ENCODE measurements at places on chromosomes 13 and 19.
A peak's percentile ranks its signal among the peaks of the same experiment; 100 is the strongest.

DNA sequence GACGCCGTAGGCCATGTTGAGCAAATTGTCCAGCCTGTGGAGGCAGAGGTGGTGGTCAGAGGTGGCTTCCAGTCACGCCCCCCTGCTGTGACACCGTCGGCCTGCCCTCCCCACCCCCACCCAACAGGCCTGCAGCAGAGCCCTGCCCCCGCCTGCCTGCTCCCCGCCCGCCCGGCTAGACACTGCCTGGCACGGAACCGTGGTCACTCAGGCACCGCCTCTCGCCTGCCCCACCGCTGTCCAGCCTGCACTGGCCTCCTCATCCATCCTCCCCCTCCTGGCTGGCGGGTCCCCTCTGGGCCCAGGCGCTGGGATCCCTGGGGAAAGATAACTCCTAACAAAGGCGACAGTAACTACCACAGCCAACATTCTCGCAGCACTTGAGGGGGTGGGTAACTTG, 21.7 kb downstream of the PRKCSH start:
- DNase-seq: no peak

DNA sequence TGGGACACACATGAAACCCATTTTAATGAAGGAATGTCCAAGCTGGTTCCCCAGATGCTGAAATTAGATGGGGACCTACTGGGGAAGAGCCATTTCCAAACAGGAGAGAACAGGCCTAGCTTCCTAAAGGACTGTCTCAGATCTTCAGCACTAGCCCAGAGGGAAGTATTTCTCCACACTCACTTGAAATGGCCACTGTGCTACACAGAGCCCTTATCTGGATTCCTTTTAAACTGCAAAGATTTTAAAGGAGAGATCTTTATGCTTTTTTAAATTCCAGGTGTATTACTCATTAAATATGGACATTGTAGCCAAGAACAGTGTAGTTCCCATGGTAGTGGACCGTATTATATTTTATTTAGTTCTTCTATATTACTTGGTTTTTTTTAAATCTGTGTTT, 255.3 kb downstream of the SHISA2 start:
- no peak for DNase-seq

DNA sequence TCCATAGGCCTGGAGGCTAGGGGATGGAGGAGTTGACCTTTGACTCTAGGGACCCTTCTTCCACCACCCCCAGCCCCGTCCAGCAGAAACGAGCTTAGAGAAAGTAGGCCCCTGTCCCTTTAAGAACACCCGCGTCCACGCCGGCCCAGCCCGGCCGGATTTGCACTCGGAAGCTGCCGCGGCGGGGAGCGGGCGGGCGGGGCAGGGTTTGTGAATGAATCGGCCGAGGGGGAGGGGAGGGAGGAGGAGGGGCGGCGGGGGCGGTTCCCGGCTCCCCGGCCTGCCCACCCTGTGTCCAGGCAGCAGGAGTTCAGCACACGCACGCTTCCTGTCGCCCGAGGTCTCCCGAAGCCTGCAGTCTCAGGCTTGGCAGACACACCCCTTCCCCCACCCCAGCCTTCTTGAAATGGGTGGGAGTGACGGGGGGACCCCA, 1.5 kb downstream of the UNC13A start:
- no peak for DNase-seq

GRCh38 chr13:105878119-105878700, 657.3 kb downstream of the EFNB2 start:
- no peak for DNase-seq

DNA sequence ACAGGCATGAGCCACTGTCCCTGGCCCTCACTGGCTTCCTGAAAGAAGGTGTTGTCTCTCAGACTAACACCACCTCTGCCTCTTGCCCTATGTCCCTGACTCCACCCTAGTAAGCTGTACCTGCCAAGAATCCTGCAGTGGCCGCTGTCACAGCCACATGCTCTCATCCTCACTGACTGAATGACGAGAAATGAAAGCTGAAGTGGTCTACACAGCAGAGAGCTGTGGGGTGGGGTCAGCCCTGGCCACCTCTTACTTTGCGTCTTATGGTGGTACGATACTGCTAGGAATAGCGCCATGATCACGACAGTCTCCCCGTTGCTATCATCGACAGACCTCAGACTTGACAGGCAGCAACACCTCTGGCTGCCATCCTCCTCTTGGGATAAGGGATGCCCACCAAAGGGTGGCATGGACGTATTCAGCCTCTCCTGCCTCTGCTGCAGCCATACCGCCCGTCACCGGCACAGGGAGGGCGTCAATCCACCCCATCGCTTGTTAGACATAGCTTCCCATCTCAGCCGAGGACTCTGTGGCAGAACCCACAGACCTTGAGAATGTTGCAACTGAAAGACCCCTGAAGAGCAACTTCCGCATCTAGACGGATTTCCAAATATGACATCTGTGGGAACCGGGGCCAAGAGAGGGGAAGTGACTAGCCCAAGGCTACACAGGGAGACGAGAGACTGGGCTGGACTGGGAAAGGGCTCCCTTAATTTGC, 809 bp downstream of the MYO1F start:
- peak; percentile 40 for DNase-seq

- no peak for DNase-seq
These were observed 7.6 kb downstream of the COL4A1 start for GRCh38 chr13:110299283-110299840.

DNA sequence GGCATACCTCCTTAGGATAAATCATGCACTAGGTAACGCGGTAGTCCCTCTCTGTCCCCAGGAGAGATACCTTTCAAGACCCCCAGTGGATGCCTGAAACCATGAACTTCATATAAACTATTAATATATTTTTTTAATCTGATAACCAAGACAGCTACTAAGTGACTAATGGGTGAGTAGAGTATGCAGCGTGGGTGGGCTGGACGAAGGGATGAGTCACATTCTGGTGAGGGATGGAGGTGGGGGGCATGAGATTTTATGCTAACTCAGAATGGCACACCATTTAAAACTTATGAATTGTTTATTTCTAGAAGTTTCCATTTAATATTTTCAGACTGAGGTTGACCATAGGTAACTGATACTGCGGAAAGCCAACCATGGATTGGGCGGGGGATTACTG, 46.2 kb downstream of the CDK8 start:
- no peak for DNase-seq

DNA sequence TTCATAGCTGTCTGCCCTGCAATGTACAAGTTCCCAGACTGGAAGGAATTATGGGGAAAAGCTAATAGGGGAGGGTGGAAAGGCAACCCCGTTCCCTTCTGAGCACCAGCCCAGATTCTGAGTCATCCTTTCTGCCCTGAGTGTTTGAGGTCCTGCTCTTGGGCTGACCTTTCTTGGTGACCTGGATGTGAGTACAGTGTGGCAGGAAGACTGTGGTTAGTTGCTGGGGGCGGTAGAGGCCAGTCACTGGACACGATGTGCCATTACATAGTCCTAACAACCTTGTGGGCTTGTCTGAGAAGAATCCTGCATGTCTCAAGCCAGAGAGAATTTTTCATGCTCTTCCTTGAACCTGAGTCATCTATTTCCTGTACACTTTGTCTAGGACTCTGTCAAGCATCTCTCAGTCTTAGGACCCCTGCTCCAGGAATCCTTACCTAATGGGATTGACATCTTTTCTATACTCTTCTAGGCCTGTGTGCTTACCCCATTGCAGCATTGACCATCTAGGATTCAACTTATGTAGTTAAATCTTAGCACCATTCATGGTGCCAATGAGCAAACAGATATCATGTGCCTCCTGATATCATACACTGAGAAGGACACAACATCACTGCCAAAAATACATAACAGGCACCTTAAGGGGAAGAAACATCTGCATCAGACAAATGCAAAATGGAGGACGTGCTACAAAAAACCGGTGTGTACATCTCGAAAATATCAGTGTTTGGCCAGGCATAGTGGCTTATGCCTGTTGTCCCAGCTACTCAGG, 8.1 kb upstream of the ANGPTL4 start:
- no peak for DNase-seq

DNA sequence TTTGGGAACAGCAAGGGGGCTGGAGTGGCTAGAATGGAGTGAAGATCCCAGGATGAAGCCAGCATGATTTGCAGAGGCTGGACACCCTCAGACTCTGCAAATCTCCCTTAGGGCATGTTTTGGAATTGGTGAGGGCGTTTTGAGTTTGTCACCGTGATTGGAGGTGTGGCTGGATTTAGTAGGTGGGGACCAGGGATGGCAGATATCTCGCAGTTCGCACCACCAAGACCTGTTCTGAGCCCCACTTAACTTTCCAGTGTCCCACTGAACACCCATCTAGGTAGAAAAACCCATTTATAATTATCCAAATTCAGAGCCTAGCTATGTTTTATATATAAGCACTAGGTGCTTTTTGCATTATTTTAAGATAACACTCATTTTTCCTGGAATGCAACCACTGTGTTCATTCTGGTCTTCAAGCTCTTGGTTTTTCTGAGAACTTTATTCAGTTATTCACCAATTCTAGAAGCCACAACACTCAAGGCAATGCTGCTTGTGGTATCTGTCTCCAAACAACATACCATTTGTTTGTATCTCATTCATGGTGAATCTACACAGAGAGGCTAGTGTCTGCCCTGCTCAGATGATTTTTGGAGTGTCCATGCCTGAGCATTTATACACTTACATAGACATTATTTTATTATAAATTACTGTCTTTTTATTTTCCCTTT, 3.0 kb upstream of the NANOS2 start:
- DNase-seq: no peak

- DNase-seq: no peak
These were observed 12.6 kb downstream of the CD37 start for GRCh38 chr19:49347835-49348234.

DNA sequence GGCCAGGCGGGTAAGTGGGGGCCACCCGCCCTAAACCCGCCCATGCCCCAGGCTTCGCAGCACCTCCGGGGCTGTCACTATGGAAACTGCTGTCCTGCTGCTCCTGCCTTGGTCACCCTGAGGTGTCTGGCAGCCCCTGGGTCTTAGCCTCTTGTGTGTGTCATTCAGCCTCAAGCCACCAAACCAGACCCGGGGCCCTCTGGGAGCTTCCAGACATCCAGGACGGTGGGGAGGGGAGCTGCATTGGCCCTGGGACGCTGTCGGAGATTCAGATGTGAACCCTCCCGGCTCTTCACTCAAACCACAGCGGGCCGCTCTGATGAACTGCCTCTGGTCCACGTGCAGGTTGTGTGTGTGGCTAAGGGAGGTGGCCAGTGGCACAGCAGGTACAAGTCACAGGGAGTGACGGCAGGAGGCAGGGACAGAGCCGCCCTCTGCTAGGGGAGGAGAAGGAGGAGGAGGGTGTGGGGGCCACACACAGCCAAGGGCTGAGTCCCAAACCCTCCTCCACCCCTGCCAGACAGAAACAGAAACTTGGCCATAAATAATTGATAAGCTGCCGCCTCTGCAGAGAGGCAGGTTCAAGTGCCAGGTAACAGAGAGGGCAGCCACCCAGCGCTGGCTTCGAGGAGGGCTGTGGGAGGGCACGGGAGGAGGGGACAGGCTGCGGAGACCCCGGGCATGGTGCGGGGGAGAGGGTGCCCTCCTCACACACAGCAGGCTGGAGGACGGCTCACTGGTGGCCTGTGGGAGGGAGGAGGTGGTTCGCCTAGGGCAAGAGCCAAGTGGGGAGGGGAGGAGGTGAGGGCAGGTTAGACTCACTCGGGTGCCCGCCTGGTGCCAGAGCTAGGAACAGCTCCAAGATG, 8.0 kb downstream of the NANOS3 start:
- DNase-seq: no peak

- DNase-seq: no peak
These were observed 5.6 kb upstream of the RAB8A start for GRCh38 chr19:16106121-16106520.

DNA sequence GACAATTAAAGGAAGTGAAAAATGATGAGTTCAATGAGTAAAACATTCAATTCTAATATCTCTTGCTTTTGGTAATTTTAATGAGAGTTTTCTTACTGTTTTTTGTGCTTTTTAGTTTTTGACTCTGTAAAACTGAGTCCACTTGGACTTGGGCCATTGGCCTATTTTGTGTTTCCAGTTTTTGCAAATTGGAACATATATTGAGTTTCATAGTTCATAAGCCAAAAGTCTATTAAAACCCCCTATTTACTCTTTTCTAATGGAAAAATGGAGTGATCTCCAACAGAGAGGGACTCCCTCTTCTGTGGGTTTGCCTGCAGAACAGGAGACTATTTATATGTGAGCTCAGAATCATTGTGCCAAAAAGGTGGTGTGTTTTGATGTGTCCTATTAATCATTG, 219.7 kb upstream of the SPRY2 start:
- DNase-seq: no peak

DNA sequence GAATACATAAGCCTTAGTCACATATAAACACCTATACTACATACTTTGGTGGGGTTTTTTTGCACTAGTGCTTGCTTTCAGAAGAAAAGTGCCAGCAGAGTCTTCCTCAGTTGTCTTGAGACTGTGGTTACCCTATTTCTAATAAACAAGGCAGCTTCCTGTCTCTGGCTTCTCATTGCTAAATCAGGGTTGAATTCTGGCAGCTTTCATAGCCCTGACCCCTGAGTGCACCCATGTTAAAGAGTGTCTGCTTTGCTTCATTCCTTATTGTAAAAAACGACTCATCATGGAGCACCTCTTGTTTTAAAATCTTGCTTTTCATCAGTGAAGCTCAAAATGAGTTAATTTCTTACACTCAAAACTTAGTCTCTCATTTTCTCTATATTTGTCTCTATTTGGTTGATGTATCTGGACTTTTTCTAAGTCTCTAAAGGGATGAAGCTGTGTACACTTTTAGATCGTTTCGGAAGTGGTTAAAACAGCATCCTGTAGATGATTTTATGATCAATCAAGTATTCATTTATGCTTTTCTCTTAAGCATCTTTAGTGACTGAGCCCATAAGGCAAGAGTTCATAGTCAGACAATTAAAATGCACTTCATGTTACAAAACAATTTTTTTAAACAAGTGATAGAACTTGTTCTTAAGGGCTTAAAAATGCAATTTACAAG, 72.1 kb downstream of the KLF12 start:
- no peak for DNase-seq

All from CD4-positive, alpha-beta T cell (primary cell).